ENCODE measurements at places on chromosomes 3 and 15.

- DNase-seq: peak; percentile 33
Measured at GRCh38 chr3:45464336-45465170, 76.2 kb downstream of the LARS2 start.

DNA sequence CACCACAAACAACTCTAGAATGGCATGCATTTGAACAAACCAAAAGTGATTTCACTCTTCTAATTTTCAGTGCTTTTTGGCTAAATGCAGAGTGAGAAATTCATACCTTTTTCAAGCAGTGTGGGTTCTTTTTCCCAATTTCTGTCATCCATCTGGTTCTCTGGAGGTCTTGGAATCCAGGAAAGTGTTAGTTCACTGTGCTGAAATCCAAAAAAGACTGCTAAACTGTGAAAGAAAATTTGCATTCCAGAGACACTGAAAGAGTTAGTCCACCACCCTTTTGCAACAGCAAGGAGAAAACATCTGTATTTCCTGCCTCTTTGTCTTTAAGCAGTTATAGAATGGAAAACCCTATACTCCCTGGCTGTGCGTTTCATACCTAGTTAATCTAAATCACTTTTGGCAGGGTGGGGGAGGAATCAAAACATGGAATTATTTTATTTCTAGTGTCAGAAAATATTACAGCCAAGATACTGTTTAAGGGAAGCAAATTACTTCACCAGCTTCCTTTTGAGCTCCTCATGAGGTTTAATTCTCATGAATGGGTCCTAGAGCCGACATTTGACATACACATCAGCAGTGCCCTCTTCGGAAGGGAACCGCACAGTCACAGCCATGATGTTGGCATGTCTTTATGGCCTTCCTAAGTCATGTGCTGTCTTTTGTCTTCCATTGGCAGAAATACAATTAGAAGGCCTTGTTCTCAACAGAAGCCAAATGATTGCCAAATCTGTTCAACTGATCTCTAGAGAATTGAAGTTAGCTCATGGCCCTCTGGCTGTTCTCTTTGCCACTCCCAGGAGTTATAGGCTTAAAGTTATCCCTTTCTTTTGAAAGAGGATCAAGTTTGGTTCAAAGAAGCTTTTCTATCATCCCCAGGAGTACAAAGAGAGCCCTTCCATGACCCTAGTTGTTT lies 317.7 kb upstream of the TPRG1 start:
- DNase-seq: no peak

GRCh38 chr3:94365006-94365405 lies 302.1 kb downstream of the NSUN3 start:
- no peak for DNase-seq

- no peak for DNase-seq
Measured at GRCh38 chr3:115616461-115616860, 6.8 kb upstream of the GAP43 start.

GRCh38 chr3:40229963-40230362 lies 79.5 kb upstream of the EIF1B start:
- DNase-seq: no peak

- DNase-seq: no peak
Measured at GRCh38 chr3:114880078-114880477, 267.0 kb downstream of the ZBTB20 start.

DNA sequence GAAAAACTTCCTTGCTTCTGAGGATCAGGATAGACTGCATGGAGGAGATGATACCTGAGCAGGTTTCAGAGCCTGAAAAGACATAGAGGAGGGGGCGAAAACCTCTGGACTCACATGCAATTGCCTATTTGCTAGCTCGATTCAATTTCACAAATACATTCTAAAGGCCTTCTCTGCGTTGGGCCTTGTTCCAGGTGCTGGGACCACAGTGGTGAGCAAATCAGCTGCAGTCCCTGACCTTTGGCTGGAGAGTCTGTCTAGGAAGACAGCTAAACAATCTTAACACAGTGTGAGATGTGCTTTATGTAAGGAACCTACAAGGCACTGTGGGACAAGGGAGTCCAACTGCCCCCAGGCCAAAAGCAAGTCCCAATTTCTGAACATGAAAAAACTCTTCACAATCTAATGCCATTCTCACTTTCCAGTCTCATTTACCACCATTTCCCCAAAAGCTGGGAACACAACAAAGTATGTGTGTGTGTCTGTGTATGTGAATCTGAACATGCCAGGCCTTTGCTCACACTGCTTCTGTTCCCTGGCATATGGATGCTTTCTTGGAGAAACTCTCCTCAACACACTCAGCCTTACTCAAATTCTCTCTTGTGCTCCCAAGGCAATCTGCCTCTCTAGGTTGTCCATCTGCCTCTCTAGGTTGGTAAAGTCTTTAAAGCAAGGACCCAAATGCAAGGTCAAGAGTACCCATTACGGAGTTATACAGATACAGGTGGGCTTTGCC lies 2.1 kb upstream of the PCCB start:
- DNase-seq: no peak

DNA sequence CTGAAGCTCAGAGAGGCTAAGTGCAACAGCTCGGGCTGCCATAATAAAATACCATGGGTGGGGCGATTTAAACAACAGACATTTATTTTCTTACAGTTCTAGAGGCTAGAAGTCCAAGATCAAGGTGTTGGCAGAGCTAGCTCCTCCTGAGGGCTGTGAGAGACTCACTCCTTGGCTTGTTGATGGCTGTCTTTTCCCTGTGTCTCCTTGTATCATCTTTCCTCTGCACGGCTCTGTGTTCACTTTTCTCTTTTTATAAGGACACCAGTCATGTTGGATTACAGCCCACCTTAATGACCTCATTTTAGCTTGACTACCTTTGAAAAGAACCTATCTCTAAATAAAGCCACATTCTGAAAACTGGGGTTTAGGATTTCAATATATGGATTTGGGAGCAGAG lies 129.7 kb downstream of the RPL22L1 start:
- DNase-seq: no peak

Data from NCI-H460 (cell line).